Right kidney (tissue), 9 donors: ENCODE measurements at places on chromosomes 3 and 15.

DNA sequence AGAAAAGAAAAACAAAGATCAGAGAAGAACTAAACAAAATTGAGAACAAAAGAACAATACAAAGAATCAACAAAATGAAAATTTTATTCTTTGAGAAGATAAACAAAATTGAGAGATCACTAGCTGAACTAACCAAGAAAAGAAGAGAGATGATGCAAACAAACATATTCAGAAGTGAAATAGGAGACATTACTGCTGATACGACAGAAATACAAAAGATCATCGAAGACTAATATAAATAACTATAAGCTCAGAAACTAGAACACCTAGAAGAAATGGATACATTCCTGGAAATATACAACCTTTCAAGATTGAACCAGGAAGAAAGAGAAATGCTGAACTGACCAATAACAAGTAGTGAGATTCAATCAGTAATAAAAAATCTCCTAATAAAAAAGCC is 533.1 kb upstream of the PPP2R3A start:
- DNase-seq, result no peak

DNA sequence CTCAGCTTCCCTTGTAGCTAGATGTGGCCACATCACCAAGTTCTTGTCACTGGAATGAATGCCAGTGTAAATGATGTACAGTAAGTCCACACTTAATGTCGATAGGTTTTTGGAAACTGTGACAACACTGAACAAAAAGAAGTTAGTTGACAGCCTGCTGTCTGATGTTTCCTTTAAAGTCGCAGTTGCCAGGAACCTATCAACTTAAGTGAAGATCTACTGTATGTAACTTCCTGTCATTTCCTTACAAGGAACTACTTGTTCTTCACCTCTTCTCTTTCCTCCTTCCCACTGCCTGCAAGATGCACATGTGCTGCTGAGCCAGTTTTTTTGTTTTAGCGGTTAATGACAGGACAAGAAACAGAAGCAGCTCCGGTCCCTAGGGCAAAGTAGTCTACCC is 44.6 kb downstream of the HDGFL3 start:
- no peak for DNase-seq

DNA sequence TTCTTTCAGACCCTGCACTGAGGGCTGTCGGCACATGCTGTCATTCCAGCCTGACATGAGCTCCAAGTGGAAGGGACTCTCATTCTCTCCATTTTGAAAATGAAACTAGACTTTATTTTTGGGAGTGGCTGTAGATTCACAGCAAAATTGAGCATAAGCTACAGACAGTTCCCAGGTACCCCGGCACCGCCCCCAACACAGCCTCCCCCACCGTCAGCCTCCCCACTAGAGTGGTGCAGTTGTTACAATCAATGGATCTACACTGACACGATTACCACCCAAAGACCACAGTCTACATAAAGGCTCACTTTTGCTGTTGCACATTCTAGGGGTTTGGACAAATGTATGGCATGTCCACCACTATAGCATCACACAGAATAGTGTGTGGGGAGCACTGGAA is 29.5 kb upstream of the FGD5 start:
- DNase-seq, result no peak

GRCh38 chr15:43975326-43975725 is 148.5 kb downstream of the WDR76 start:
- DNase-seq, result no peak

- no peak for DNase-seq
Measured at GRCh38 chr3:108292450-108292849, 3.9 kb upstream of the HHLA2 start.
